ENCODE measurements at places on chromosomes 3 and 15.

- DNase-seq: no peak
These were observed 5.9 kb downstream of the TTLL3 start for GRCh38 chr3:9815986-9816385.

DNA sequence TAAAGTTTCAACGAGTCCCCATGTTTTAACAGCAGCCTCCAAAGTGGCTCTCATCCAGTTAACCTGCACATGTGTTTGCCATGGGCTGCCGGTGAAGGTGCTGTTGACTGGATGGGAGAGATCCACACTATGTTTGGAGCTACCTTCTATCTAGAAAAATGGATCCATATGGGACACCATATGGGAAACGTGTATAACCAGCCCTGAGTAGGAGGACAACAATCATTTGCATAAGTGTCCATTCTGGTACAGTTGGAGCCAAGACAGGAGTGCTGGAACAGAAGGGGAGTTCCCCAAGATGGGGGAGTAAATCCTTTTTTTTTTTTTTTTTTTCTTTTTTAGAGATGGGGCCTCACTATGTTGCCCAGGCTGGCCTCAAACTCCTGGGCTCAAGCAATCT, 36.6 kb downstream of the MKRN2 start:
- DNase-seq: no peak

GRCh38 chr3:54168451-54168850, 46.1 kb downstream of the CACNA2D3 start:
- DNase-seq: no peak

DNA sequence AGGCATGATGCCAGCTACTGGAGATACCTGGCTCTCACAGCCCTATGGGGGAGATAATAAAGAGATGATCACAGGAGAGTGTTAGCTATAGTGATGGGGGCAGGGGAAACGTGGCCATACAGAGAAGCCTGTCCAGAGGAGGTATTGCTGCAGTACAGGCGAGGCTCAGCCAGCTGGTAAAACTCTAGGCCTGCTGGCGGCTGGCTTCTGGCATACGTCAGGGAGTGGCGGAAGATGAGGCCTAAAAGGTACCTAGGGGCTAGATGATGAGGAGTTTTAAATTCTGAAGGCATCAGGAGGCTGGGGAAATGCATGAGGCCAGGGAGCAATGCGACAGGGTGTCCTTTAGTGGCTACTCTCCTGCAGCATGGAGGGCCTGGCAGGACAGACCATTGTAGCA, 110.7 kb downstream of the EEFSEC start:
- DNase-seq: no peak

GRCh38 chr15:100034191-100034590, 301.0 kb upstream of the LYSMD4 start:
- no peak for DNase-seq

DNA sequence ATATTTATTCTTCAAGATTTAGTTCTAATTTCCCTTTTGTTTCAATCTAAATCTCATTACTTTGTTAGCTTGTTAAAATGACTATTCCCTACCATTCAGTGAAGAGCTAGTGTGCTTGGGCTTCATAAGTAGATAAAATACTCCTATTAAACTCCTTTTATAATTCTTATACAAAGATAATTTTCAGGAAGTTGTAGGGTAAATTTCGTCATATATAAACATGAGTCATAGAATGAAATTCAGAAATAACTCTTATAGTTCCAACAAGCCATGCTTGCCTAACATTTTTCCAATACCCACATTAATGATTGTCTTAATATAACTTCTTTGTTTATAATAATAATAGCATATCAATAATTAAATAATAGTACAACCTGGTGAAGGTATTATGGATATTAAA, 407.3 kb downstream of the NAALADL2 start:
- no peak for DNase-seq

GRCh38 chr15:37765786-37766185, 168.7 kb upstream of the TMCO5A start:
- no peak for DNase-seq

All from HFFc6 (cell line).